ENCODE measurements at places on chromosomes 13 and 19. TPM values are rescaled to one million over a fixed set of nuclear protein-coding genes. Genes with fewer than 3 reads are reported as not detected.

- DNase-seq, result no peak
Measured at GRCh38 chr13:50645092-50645491, 198.4 kb downstream of the DLEU7 start.

DNA sequence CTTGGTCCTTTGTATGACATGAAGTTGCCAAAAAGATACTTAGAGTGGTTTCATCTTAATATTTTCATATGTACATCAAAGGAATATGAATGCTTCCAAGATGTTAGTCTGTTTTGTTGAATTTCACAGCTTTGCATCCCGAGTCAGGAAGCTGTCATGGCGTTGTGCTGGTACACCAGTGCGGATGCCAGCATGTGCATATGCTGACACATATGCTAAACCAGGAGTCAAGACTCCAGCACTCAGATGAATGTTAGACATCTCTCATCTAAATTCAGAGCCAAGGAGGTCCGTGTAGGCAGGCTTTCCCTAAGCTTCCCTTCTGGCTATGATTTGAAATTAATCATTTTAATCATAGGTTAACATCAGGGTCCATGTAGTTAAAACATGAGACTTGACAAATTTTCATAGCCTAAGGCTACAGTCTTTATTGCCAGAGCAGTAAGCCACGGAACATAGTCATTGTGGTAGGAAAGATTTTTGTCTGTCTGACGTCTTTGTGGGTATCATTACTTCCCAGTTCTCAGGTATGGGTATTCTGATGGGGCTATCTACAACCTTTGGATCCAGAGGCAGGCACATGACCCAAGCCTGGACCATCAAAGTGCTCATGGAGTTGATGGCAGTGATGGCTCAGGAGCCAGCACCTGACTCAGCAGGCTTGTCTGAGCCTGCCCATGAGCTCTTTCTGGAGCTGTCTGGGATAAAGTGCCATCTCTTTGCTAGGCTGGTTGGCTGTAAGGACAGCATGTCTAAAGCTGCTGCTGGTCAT lies 246.1 kb downstream of the KCNRG start:
- DNase-seq, result no peak

GRCh38 chr13:47545201-47546024 lies 455.7 kb downstream of the SUCLA2 start:
- DNase-seq, result no peak

DNA sequence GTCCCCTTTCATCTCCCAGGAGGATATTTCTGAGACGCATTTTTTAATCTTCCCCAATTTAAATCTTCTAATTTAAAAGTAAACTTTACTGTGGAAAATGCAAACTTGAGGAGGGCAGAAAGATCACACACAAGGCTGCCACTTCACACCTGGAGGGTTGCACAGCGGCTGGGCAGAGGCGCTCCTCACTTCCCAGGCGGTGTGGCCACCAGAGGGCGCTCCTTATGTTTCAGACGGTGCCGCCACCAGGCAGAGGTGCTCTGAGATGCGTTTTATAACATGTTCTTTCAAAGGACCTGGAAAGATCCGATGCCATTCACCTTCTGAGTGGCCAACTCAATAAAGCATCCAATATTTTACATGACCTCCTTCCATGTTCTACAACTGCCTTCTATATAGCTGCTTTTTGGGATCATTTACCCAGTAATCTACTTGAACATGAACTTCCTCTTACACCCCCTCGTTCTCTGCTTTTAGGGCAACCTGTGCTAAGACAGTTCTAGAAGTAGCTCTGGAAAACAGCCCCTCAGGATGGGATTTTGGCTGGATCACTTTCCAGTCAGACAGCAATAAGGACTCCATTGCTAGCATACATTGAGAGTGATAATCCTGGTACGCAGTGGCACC lies 14.8 kb upstream of the MTUS2 start:
- DNase-seq, result peak; percentile 37

Gene ATP4B
- total RNA-seq, result not detected

Data from left colon (tissue), 2 donors.